ENCODE measurements at places on chromosomes 1 and 21.

GRCh38 chr1:107473065-107473464 lies 332.2 kb downstream of the NTNG1 start:
- no peak for DNase-seq

- DNase-seq = no peak
These were observed 2.6 kb downstream of the RSPH1 start for GRCh38 chr21:42493109-42494060.

GRCh38 chr1:93537924-93538323 lies 90.0 kb downstream of the FNBP1L start:
- no peak for DNase-seq

DNA sequence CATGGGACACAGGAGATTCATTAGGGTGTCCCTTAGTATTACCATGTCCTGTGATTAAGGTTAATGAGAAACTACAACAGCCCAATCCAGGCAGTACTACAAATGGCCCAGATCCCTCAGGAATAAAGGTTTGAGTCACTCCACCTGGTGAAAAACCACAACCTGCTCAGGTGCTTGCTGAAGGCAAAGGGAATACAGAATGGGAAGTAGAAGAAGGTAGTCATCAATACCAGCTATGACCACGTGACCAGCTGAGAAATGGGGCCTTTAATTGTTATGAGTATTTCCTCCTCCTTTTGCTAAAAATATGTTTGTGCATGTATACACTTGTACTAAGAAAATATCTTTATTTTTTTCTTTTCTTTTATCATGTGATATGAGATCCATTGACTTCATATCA lies 91.1 kb upstream of the ADAMTS5 start:
- no peak for DNase-seq

GRCh38 chr1:212226467-212226866 lies 58.7 kb upstream of the PPP2R5A start:
- no peak for DNase-seq

GRCh38 chr1:156073740-156074139 lies 8.5 kb downstream of the MEX3A start:
- no peak for DNase-seq

- peak; percentile 89 for DNase-seq
These were observed 44.9 kb downstream of the LRRC8D start for GRCh38 chr1:89865498-89866382.

- DNase-seq = peak; percentile 57
These were observed 69.2 kb downstream of the SH3GLB1 start for GRCh38 chr1:86773341-86774288.

GRCh38 chr21:44013380-44014088 lies 1.4 kb downstream of the TRAPPC10 start:
- peak; percentile 24 for DNase-seq

DNA sequence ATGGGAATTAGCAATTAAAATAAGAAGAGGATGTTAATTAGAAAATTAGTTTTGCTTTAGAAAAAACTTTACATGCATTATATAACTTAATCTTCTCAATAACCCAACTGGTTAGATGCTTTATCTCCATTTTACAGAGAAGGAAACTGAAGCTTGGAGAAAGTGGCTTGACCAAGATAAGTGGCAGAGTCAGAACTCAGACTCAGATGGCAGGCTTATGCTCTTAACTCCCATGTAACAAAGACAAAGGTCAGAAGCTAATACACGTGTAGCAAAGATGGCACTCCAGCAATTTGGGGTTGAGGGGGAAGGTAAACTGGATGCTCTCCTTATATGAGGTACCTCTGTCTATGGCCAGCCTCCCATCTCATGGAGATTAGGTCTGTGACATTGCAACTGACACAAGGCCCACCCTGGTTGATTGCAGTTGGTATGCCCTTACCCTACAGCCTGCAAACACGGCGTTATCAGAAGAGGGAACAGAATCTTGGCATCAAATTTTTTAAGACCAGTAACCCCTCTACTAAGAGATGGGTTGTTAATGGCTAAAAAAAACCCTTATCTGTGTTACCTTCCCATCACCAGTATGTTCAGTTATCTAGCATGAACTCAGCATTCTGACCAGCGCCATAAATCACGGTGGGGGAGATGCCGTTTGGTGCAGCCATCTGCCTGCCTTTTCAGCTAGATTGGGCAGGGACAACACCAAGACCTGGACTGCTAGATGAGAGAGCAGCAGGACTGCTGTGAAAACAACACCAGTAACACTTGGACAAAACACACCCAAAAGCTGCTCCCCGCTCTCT lies 97.0 kb downstream of the UBR4 start:
- DNase-seq = no peak

GRCh38 chr1:103448560-103448959 lies 76.9 kb upstream of the RNPC3 start:
- no peak for DNase-seq

- no peak for DNase-seq
These were observed 14.4 kb downstream of the SPOCD1 start for GRCh38 chr1:31801458-31801857.

DNA sequence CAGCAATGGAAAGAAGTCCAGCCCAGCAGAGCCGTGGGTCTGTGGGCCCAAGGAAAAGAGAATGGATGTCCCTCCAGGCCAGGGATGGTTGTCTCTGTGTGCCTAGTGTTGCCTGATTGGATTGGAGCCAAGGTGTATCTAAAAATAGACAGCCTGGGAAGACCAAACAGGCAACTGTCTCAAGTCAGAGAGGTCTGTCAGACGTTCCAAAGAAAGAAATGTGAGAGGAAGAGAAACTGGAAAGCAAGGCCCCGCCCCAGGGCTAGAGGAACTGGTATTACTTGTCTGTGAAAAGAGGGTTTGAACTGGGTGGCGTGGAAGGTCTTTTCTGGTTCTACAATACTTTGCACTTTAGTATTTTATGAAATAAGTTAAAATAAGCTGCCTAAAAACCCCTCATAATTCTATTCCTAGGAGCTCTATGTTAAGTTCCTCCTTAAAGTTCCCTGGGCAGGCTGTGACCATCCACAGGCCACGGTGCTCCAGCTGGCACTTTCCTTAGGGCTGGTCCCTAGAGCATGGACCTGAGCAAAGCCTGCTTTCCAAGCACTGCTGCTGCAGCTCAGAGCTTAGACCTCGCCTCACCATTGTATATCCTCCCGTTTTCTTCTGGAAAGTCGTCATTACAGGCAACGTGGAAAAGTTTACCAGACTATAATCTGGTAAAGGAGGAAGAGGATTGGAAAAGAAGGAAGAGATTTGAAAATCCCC lies 151.6 kb downstream of the DISC1 start:
- peak; percentile 70 for DNase-seq

- DNase-seq = no peak
These were observed 49.6 kb upstream of the HOOK1 start for GRCh38 chr1:59765011-59765730.

GRCh38 chr1:109721042-109721441 lies 9.0 kb downstream of the GSTM5 start:
- DNase-seq = no peak
